ENCODE measurements at places on chromosomes 2 and 18.

GRCh38 chr2:10529611-10530010, 81.5 kb upstream of the ODC1 start:
- no peak for DNase-seq

- no peak for DNase-seq
Observed at GRCh38 chr2:127394492-127394891, 6.7 kb upstream of the MAP3K2 start.

DNA sequence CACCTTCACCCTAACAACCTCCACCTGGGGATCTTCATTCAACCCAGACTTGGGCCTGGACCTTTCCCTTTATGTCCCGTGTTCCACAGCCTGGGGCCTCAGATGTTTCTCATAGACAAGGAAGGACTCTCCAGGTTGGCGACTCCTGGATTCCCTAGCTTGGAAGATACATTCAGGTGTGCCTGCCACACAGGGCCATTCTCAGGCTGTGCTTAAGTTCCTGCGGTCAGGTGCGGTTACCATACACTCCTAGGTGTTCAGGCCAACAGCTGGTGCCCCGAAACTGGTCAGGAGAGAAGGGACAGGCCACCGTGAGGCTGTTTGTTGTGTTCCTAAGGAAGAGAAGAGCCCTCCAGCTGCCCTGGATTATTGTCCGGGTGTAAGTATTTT, 15.6 kb downstream of the SLC4A3 start:
- DNase-seq, result no peak

DNA sequence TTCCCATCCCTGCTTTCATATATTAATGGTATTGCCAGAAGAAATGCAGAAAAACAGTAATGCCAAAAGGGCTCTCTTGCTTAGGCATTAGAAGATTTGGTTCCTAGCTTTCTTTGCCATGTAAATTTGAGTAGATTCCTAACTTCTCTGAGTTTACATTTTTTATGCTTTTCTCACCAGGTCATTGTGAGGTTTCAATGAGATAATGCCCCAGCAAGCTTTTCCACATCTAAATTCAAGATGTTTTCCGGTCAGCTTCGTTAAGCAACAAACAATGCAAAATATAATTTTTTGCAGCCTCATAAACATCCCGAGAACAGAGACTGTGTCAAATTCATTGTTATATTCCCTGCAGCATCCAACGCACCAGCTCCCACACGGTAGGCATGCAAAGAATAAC, 44.9 kb downstream of the NCKAP5 start:
- no peak for DNase-seq

DNA sequence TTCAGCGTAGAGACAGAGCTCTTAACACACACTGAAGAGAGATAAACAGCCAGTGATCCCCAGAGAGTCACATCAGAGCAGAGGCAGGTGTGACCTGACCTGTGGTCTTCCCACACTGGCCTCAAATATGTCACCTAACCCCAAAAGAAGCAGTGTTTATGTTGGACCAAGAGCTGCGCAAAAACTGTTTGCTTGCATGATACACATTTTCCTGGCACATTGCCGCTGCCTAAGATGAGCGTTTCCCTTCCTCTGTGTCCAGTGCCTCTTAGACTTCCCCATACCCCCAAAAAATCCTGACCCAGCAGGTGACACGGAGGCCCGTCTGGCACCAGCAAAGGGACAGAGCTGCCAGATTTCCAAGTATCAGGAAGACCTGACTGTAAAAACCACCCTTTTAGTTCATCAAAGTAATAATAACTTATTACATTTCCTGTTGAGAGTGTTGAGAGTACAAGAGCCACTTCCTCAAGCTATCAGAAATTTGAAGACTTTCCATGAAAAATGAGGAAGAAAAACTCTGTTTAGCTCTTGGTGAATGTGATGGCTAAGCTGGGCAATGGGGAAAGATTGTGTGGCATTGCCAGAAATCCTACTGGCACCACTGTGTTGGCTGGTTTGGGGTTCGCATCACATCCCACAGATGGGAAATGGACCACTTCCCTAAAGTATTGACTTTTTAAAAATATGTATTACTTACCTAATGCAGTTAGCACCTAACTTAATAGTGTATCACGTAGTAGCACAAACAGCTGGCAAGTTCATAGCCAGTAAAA, 6.7 kb downstream of the TNFRSF11A start:
- DNase-seq, result no peak

- no peak for DNase-seq
Observed at GRCh38 chr18:46319783-46320182, 215.6 kb downstream of the HAUS1 start.

Measured in HuH-7 (cell line).